ENCODE measurements at places on chromosomes 4 and X.

- DNase-seq: no peak
Measured at GRCh38 chrX:19195243-19195610, 73.0 kb upstream of the ADGRG2 start.

DNA sequence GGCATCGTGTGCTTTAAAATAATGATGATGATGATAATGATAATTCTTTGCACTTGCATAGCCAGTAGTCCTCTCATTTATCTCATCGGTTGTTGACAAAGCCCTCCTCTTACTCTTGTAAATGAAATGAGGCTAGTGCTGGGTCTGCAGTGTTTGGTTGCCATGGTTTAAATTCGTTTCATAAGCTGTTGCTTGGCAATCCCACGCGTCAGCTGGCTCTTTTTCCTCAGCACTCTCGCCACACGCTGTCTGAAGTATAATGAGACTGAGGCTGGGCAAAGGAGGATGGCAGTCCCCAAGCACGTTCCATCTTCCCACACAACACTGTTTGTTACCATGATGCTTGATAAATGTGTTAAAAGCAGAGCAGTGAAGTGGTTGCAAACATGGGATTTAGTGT lies 15.5 kb downstream of the PAGE4 start:
- DNase-seq: no peak

GRCh38 chr4:98568941-98569663 lies 89.3 kb downstream of the TSPAN5 start:
- DNase-seq: no peak

- no peak for DNase-seq
Measured at GRCh38 chr4:142369141-142369540, 477.0 kb downstream of the INPP4B start.

- DNase-seq: no peak
Measured at GRCh38 chr4:44165938-44166337, 282.7 kb downstream of the KCTD8 start.

GRCh38 chrX:123108513-123109427 lies 75.3 kb upstream of the GRIA3 start:
- DNase-seq: no peak

DNA sequence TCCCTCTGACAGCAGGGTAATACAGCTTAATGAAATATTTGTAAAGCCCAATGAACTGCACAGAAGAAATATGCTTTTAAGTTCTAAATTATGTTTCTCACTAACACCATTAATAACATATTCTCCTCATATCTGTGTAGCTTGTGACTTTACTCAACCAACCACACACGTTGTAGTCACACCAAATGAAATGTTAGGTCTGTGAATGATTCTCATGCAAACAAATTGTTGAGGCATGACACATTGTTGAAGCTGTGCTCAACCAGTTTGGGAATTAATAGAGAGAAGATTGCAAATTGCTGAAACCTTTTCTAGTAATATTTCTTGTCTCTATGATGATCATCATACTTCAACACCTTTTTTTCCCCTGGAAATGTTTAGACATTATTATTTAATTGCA lies 645.9 kb downstream of the PCDH7 start:
- no peak for DNase-seq

- DNase-seq: no peak
Measured at GRCh38 chrX:103488794-103489193, 30.5 kb downstream of the RAB40A start.

DNA sequence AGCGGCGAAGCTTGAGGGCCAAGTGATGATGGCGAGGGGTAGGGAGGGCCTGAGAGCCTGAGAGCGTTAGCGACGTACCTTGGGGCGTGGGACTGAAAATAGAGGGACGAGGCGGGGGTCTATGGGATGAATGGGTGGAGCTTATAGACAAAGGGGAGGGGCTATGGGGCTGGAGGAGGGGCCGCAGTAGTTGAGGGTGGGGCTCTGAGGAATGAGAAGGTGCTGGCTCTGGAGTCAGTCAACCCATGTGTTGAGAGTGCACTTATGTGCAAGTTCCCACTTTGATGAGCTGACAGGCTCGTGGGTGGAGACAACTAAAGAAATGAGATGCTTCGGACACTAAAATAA lies 488 bp downstream of the TBC1D25 start:
- DNase-seq: peak; percentile 51

DNA sequence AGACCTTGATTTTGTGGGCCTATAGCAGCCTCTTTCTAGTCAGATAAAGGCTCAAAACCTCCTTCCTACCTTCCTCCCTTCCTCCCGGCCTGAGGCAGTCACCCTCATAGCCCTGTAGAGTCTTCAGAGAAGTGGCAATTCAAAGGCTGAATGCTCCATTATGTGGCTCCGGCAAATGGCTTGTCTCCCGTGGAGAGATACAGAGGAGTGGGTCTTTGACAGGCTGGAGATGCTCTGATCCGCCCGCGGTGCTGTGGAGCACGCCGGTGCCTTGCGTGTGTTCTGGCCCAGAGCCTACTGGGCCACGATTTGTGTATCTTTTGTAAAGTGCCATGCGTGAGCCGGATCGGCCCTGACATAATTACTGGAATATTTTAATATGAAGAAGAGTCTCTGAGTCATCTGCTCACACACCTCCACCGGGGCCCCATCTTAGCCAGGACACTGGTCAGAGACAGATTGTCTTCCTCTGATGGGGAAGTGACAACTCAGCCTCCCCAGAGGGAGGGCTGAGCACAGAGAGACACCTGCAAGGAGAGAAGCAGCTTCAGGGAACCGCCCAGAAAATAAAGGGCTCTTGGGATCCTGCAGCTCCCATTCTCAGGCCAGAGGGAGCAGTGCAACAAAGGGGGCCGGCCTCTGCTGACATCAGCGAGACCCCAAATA lies 88.7 kb downstream of the DCTD start:
- DNase-seq: no peak

- DNase-seq: no peak
Measured at GRCh38 chrX:7050271-7050670, 97.2 kb upstream of the STS start.

DNA sequence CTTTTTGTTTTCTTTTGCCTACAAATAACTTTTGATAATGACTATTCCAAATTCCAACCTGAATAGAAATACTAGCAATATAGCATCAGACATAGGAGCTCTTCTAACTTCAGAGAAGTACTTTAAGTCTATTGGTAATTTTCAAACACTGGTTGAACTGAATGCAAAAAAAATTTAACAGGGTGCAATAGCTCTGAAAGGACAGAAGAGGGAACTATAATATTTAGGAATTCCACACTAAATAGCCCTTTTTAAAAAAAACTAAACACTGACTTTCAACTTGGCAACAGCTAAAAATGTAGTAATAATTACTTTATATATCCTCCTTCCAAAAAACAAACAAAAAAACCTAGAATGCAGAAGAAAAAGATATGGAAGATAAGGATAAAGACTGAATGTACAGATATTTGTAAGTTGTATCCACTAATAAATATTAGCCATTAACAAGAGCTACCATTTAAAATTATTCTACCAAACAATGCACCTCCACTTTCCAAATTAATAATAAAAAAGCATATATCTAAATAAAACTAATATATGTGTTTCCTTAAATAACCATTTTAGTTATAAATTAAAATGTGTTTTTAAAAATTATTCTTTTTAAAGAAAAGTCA lies 81.4 kb downstream of the FBXW7 start:
- no peak for DNase-seq

GRCh38 chr4:151783867-151784266 lies 23.1 kb upstream of the GATB start:
- no peak for DNase-seq

DNA sequence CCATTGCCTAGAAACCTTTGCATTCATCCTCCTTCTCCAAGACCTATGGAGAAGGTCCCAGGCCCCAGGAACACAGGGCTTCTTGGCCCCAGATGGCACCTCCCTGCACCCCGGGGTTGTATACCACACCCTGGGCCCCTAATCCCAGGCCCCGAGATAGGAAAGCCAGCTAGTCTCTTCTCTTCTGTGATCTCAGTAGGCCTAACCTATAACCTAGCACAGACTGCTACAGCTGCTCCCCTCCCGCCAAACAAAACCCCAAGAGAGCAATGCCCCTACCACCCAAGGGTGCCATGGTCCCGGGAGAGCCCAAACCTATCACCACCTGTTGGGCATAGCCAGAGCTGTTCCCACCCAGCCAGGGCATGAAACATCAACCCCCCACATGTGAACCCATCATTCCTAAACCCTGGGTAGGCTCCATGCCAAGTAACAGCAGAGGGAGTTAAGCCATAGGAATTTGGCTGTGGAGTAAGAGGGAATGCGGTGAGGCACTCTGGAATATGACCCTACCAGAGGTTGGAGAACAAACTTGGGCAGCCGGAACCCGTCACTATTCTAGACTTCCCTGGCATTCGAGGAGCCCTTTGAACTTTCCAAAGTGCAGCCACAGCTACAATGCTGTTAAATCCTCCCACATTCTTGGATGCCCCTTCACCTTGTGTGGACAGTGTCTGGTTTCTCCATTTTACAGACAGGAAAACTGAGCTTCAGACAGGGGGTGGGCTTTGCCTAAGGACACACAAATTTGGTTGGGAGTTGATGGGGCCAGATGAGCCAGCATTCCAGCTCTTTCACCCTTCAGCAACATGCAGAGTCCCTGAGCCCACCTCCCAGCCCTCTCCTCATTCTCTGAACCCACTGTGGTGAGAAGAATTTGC lies 10.9 kb upstream of the SASH3 start:
- DNase-seq: no peak

- no peak for DNase-seq
Measured at GRCh38 chrX:73877687-73878086, 314.7 kb downstream of the CHIC1 start.

- DNase-seq: no peak
Measured at GRCh38 chr4:113888006-113888405, 91.4 kb downstream of the ARSJ start.

DNA sequence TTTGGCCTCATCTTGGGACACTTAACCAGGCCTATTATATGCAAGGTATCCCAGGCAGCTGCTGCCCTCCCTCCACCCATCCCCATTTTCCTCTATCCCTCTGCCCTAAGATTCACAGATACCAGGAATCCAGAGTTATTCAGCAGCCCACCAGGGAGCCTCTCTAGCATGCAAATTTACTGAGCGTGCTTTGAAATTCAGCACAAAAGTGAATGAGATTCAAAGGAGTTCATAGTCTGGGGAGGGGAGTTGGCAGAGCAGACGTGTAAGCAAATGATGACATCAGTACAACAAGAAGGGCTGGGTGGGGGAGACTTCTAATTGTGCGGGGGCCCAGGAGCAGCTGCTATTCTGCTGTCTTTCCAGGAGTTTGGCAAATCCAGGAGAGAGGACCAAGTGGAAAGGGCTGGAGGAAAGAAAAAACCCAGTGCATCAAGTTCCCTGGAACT lies 1.7 kb upstream of the MTM1 start:
- no peak for DNase-seq

GRCh38 chr4:75457365-75457764 lies 56.8 kb downstream of the RCHY1 start:
- DNase-seq: no peak

- DNase-seq: no peak
Measured at GRCh38 chr4:42167709-42168108, 15.3 kb upstream of the BEND4 start.

DNA sequence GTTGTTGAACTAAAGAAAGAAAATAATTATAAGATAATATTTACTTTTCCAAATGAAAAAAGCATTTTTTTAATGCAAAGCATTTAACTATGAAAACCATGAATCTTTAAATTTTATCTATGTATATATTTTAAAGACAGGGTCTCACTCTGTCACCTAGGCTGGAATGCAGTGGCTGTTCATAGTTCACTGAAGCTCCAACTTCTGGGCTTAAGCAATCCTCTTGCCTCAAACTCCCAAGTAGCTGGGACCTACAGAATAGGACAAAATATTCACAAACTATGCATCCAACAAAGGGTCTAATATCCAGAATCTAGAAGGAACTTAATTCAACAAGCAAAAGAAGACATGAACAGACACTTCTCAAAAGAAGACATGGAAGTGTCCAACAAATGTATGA lies 55.9 kb upstream of the ALB start:
- DNase-seq: no peak

GRCh38 chr4:78940752-78941151 lies 1.5 kb upstream of the PAQR3 start:
- no peak for DNase-seq

GRCh38 chrX:129452523-129452922 lies 70.8 kb downstream of the SMARCA1 start:
- no peak for DNase-seq

DNA sequence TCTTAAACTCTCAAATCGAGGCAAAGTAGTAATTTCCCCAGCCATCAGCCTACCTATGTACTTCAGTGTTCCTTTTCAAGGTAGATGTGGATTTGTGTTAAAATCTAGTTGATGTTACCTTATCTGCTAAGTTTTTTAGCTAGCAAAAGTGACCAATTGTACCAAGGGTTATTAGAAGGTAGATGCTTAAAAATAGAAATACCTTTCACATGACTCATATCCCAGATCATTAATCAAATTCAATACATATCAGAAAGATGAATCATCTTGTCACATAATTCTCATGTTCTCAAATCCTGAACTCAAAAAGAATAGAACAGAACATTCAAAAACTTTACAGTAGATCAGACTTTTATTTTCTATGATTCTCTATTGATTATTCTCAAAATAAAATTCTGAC lies 3.5 kb downstream of the ENAM start:
- DNase-seq: no peak

- DNase-seq: no peak
Measured at GRCh38 chr4:7876201-7876875, 63.3 kb downstream of the AFAP1 start.

GRCh38 chr4:163556177-163556576 lies 61.7 kb downstream of the TMA16 start:
- DNase-seq: no peak

DNA sequence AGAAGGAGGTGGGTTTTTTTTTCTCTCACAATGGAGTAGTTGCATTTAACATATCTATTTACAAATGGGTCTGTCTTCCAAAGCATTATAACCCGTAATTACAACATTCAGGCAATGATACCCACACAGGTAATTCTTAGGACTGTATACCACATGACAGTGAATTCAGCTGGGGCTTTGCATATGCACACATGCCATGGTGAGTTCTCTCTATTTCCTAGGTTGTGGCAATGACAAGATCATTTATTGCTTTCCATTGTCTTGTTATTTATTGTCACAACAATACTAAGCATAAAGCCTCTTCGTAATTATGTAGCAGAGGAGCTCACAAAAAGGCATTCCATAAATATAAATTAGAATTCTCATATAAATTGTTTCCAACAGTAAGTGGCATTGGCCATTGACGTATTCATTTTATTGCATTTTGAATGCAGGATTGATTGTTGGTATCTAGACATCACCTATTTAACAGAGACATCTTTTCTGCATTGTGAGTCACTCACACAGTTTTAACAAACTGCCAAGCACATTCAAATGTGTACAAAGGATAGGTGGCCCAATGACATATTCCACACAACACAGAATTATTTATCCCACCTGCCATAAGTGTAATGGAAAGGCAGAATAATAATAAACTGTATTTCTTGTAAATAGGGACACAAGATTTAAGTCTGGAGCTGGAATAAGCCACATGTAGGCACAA lies 390.7 kb upstream of the GALNT7 start:
- DNase-seq: no peak

- DNase-seq: no peak
Measured at GRCh38 chr4:14132301-14132700, 504.8 kb upstream of the BOD1L1 start.
